ENCODE measurements at places on chromosomes 7 and 10. TPM values are rescaled to one million over a fixed set of nuclear protein-coding genes. Genes with fewer than 3 reads are reported as not detected.

- DNase-seq, result no peak
Observed at GRCh38 chr7:67765481-67766175, 769.0 kb downstream of the TYW1 start.

- no peak for DNase-seq
Observed at GRCh38 chr10:22570733-22571430, 143.5 kb downstream of the PIP4K2A start.

DNA sequence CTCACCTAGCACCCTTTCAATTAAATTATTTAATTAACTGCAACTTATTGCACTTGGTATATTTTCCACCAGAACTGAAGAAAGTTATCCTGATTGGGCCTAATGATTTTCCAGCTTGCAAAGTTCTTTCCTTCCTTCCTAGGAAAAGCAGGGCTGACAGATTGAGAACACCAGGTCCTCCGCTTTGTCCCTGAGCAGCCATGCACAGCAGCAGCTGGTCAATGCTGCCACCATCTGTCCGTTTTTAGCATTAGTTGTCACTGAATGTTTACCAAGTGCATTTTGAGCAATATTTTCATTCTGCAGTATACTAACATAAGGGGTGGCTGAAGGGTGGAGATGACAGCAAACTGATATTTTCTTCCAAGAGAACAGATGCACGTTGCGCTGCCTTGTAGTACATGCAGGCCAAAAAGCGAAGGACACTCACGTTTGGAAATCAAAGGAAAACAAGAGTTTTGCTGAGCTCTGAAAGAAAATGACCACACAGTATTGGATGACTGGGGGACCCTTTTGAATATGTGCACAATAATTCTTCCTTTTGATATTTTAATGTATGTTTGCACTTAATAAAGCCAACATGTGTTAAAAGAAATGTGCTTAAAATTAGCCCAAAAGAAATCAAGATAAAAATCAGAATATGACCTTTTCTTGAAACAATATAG lies 248.8 kb upstream of the PTN start:
- DNase-seq, result peak; percentile 88

- no peak for DNase-seq
Observed at GRCh38 chr7:29154076-29154475, 7.7 kb upstream of the CPVL start.

PKD1L1 gene
- total RNA-seq, result 0.49 TPM

SPDYE8 gene
- total RNA-seq, result 0.09 TPM

GRCh38 chr7:103668279-103668941 lies 222.4 kb upstream of the SLC26A5 start:
- no peak for DNase-seq

- DNase-seq, result no peak
Observed at GRCh38 chr7:146004805-146005204, 111.8 kb upstream of the CNTNAP2 start.

DNA sequence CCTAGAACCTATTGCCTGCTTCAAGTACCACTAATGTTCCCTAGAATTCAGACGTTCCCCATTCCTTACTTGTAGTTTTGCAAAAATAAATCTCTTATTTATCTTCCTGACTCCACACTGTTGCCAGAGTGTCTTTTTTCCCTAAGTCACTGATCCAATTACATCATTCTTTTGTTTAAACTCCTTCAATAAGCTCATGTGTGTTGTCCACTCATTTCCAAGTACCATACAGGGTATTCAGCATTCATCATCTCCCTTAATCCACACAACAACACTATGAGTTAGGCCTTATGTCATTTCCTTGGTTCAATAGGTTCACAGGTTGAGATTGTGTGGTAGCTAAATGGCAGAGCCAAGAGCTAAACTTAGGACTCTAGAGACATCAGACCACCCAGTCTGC lies 119.9 kb upstream of the RHOBTB1 start:
- DNase-seq, result peak; percentile 59

DNA sequence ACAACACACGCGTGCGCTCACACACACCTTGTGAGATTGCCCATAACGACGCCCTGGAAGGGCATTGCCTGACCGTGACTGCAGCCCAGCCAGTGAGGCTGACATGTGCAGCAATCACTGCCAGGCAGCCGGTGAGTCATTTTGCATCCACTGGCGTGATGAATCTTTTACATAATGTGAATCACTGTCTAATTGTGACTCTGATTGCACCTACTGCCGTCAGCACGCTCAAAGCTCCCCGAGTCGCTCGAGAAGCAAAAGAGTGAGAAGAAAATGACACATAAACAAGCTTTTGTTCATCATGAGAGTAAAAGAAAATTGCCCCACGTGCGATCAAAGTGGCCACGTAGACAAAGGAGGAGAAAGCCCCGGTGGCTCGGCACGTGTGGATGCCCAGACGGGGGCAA lies 117.4 kb upstream of the PFKP start:
- DNase-seq, result no peak

GRCh38 chr10:96935810-96936209 lies 103.7 kb downstream of the LCOR start:
- DNase-seq, result no peak

- DNase-seq, result no peak
Observed at GRCh38 chr10:7887174-7887816, 69.0 kb downstream of the TAF3 start.

DNA sequence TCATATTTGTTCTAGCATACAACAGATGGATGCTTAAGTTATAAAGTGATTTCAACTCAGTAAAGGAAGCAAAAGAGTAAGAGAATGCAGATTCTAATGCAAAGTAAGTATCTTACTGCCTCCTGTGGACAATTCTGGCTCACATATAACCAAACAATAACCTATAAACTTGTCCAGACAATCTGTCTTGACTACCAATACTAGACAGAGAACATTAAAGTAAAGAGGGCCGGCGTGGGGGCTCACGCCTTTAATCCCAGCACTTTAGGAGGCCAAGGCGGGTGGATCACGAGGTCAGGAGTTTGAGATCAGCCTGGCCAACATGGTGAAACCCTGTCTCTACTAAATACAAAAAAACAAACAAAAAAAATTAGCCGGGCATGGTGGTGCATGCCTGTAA lies 329.3 kb downstream of the CACNA2D1 start:
- no peak for DNase-seq

DNA sequence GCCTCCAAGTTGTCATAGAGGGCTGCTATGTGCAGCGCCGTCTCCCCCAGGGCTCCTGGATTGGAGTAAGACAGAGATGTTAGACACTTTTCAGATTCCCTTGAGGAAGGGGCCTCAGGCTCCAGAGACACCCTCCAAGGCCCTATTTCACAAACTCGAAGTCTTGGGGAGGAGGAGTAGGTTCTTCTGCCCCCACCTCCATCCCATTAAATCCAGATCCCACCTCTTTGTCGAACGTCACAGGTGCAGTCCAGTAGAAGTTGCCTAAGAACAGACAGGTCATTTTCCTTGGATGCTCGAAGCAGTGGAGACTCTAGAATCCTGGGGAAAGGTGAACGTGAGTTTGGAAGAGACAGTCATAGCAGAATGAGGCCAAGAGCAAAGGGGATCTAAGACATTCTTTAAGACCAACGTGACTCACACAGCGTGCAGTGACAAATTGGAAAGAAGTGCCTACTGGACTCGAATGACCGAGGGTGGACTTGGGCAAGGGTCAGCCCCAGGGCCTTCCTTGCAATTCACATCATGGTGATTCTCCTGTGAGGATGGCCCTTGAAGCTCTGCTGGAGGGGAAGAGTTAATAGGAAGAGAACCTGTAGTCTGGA lies 3.3 kb downstream of the TRPV5 start:
- DNase-seq, result no peak

- DNase-seq, result no peak
Observed at GRCh38 chr7:27840760-27841364, 100.9 kb downstream of the TAX1BP1 start.

FGFR2 gene
- total RNA-seq, result 2.1 TPM

OPALIN gene
- total RNA-seq, result not detected

PLA2G12B gene
- not detected for total RNA-seq

- DNase-seq, result no peak
Observed at GRCh38 chr7:18429547-18429946, 66.0 kb upstream of the HDAC9 start.

GRCh38 chr10:124626759-124627380 lies 117.3 kb downstream of the FAM53B start:
- peak; percentile 61 for DNase-seq

DNA sequence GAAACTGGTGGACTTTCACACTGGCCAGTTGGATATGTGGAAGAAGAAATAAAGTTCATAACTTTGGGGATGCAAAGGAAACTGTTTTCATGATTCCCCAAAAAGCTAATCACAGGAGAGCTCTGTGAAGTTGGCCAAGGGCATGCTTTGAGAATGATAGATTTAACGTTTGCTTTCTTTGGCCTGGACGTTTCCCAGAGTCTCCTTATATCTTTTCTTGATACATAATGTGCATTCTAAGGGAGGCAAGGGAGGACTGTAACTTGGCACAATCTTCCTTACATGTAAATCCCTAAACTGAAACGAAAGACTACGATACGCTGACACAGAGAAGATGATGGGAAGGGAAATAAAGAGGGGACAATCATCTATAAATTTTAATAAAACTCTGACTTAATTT lies 176.5 kb upstream of the INHBA start:
- no peak for DNase-seq

- peak; percentile 17 for DNase-seq
Observed at GRCh38 chr7:113202284-113202683, 83.9 kb upstream of the SMIM30 start.

DNA sequence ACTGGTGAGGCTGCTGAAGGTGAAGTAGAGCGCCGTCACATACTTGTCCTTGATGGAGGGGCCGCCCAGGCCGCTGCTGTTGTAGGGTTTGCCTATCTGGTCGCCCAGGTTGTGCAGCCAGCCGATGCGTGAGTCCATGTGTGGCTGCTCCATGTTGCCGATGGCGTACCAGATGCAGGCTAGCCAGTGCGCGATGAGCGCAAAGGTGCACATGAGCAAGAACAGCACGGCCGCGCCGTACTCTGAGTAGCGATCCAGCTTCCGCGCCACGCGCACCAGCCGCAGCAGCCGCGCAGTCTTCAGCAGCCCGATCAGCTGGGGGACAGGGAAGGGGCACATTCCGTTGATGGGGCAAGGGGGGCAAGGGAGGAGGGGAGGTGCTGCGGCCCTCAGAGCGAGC lies 26.6 kb downstream of the KCNH2 start:
- DNase-seq, result no peak

- DNase-seq, result no peak
Observed at GRCh38 chr10:69826789-69827554, 25.3 kb downstream of the COL13A1 start.

GRCh38 chr7:101411508-101411874 lies 48.8 kb downstream of the COL26A1 start:
- no peak for DNase-seq

COL26A1 gene
- total RNA-seq, result 1.2 TPM

GRCh38 chr10:74500816-74501215 lies 325.6 kb upstream of the KAT6B start:
- peak; percentile 16 for DNase-seq

FAM24A gene
- not detected for total RNA-seq

DNA sequence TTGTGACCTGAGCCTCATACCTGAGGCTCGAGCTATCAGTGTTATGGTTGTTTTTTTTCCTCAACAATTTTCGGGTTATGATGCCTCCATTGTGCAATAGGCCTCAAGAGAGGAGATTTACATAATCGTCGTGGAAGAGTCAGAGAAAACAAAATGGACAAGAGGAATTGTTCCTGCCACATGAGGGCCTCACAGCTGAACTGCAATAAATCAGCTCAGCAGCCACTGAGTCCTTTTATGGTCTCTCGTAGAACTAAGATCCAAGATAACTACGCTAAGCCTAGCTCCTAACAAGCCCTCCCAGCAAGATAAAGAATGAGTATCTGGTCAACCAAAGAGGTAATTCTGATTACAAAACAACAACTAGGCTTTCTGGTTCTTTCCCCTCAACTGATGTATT lies 336.8 kb downstream of the WDR11 start:
- peak; percentile 41 for DNase-seq

GRCh38 chr10:30396698-30397097 lies 37.3 kb upstream of the MAP3K8 start:
- DNase-seq, result no peak

HOXA5 gene
- 9.4 TPM for total RNA-seq

DNA sequence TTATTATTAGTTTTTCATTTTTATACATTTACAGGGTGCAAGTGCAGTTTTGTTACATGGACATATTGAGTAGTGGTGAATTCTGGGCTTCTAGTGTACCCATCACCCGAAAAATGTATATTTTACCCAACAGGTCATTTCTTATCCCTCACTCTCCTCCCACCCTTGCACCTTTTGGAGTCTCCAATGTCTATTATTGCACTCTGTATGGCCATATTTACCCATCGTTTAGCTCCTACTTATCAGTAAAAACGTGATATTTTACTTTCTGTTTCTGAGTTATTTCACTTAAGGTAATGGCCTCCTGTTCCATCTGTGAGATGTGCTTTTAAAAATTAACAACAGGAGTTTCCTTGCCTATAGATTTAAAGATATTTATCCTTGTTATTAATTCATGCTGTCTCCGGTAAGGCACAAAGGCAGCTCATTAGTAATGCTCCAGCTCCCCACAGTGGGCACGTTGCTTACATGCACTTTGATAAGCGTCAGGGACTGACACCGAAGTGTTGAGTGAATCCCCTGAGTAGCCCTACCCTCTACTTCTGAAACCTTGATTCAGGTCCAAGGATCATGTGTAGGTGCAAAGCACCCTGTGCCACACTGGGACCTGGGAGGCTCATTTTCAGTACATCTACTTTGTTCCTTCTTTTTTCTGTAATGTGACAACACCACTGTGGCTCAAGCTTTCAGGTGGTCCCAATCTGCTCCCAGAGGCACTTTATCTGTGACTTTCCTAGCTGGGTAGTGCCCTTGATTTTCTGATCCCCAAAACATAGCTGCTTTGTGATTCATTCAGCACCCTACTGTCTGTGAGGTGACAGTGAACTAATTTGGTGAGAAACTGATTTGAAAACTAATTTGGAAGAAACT lies 27.3 kb downstream of the HYAL4 start:
- DNase-seq, result peak; percentile 28

GRCh38 chr7:115479448-115479847 lies 551.1 kb downstream of the TFEC start:
- DNase-seq, result no peak

DNA sequence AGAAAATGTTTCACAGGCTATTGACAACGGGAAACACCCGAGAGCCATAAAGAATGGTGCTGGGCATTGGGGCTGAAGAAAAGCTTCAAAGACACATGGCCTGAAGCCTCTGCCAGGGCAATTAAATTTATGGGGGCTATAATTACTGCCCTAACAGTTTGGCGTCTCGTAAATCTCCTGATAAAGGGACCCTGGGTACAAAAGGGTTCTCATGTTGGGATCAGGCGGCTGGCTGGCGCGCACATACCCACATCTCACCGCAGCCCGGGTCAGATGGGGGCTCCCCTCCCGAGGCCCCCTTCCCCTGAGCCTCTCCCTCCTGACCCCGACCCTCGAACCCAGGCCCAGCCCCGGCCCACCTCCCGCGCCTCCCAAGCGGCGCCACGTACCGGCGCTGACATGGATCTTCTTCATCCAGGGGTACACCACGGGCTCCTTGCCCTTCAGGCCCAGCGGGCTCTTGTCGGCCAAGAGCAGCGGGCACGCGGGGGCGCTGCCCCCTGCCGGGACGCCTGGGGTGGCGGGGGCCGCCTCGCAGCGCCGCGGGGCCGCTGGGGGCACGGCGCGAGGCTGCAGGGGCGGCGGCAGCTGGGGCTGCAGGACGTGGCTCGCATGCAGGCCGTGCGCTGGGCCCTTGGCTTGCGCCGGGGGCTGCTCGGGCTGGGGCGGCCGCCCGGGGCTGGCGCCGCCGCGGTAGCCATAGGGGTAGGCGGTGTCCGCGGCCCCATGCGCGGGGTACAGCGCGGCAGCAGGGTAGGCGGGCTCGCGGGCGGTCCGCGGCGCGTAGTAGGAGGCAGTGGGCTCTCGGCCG lies 623 bp downstream of the HOXA4 start:
- peak; percentile 64 for DNase-seq

GRCh38 chr10:128573281-128573845 lies 447.1 kb upstream of the MKI67 start:
- peak; percentile 43 for DNase-seq

OR2A12 gene
- not detected for total RNA-seq
